ENCODE measurements at places on chromosomes 3 and 15.

DNA sequence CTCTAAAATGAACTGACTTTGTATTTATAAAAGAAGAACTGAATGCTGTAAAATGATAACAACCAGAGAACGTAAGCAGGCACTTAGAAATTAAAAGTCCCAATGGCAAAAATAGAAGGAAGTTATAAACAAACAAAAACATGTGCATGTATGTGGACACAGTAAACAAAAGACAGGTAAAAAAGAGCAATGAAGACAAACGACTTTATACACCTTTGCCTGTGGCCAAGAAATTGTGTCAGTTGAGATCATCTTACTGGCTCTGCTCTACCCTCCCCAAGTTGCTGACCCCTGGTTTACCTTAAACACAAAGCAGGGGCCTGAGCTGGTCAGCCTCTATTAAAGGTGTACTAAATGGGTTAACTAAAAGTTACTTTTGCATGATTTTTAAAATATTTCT lies 41.7 kb upstream of the GP5 start:
- DNase-seq = no peak
- H3K27ac ChIP-seq = no peak overlapping the region
- no peaks in the 10 kb centered on the region for H3K4me1 ChIP-seq
- no peak overlapping the region for H3K4me3 ChIP-seq
- H3K27me3 ChIP-seq = no peaks in the 10 kb centered on the region

DNA sequence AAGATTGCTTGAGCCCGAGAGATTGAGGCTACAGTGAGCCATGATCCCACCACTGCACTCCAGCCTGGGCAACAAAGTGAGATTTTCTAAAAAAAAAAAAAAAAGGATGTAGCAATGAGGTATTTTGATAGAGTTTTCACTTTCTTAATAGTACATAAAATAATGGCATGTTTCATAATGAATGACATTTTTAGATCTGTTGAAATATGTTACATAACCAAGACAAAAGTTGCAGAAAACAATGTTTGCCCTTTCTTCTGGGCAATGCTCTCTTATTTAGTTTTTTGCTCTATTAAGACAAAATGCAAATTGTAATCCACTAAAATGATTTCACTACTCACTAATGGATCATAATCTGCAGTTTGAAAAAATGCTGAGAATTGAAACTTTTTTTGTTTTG lies 4.4 kb upstream of the MAPK6 start:
- H3K4me1 ChIP-seq = no peaks in the 10 kb centered on the region
- H3K36me3 ChIP-seq = no peaks in the 10 kb centered on the region
- no peak for DNase-seq
- no peak overlapping the region for H3K27ac ChIP-seq

- no peaks in the 10 kb centered on the region for H3K4me1 ChIP-seq
- no peak overlapping the region for H3K4me3 ChIP-seq
- no peaks in the 10 kb centered on the region for H3K27me3 ChIP-seq
- DNase-seq = no peak
- no peak overlapping the region for H3K27ac ChIP-seq
These were observed 35.8 kb upstream of the SLC24A5 start for GRCh38 chr15:48084759-48085590.

DNA sequence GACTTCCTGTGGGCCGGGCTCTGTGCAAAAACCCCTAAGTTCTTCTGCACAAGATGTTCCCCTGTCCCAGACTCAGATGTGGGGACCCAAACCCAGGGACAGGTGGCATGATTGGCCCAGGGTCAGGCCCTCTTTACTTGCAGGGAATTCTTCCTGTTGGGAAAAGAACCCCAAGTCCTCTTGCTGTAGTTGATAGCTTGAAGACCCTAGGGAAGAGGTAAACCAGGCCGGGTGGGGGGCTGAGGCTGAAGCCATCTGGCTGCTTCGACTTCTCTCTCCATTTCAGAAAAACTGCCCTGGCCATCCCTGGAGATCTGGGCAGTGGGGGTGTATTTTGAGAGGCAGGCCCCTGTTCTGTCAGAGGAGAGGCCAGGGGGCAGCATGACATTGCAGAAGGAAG lies 23.5 kb downstream of the SSUH2 start:
- H3K4me1 ChIP-seq = no peaks in the 10 kb centered on the region
- no peaks in the 10 kb centered on the region for H3K36me3 ChIP-seq
- no peaks in the 10 kb centered on the region for H3K27me3 ChIP-seq

DNA sequence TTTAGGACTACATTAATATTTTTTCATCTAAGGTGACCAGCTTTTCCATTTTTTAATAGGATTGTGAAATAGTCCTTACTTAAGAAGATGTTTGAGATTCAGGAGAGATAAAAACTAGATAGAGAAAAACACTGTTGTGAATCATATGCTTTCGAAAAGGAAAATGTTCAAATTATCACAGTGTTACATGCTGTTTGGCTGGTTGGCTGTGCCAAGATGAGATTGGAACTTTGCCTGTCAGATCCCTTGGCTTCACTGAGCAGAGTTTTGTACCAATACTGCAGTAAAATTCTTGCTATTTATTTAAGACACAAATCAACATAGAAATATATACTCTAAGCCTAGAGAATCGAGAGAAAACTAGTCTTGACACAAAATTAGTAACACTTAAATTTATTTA lies 117.2 kb downstream of the OXSM start:
- no peaks in the 10 kb centered on the region for H3K4me1 ChIP-seq
- no peak for DNase-seq

DNA sequence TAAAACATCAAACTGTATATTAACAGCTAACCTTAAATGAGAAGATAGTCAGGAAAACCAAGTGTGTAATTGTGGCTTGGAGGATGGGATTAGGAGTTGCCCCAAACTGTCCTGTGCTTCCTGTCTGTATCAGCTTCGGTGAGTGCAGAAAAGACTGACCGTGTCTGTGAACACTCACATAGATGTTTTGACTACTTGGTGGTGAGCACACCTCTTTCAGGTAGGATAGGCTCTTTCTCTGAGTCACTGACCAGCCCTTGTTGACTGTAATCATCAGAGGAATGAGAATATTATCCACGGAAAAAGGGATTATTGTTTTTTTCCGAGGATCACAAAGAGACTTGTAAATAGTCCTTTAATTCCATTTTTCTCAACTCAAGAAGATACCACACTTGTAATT lies 51.5 kb downstream of the GMNC start:
- H3K27ac ChIP-seq = no peak overlapping the region
- peaks cover 12% of the 10 kb centered on the region for H3K4me1 ChIP-seq
- DNase-seq = no peak

GRCh38 chr15:82968066-82968465 lies 15.5 kb upstream of the HOMER2 start:
- no peaks in the 10 kb centered on the region for H3K27me3 ChIP-seq
- peaks cover 40% of the 10 kb centered on the region for H3K4me1 ChIP-seq
- H3K36me3 ChIP-seq = no peaks in the 10 kb centered on the region
- no peak overlapping the region for H3K27ac ChIP-seq

GRCh38 chr3:89114841-89115223 lies 7.4 kb downstream of the EPHA3 start:
- no peak overlapping the region for H3K27ac ChIP-seq
- H3K4me1 ChIP-seq = no peaks in the 10 kb centered on the region
- H3K27me3 ChIP-seq = peaks cover 5% of the 10 kb centered on the region
